ENCODE measurements at places on chromosomes 6 and 20. TPM values are rescaled to one million over a fixed set of nuclear protein-coding genes. Genes with fewer than 3 reads are reported as not detected.

GRCh38 chr20:61924858-61925554 lies 140.7 kb downstream of the TAF4 start:
- no peak for DNase-seq

GRCh38 chr20:49319208-49319809 lies 41.5 kb upstream of the ZNFX1 start:
- DNase-seq = no peak

DNA sequence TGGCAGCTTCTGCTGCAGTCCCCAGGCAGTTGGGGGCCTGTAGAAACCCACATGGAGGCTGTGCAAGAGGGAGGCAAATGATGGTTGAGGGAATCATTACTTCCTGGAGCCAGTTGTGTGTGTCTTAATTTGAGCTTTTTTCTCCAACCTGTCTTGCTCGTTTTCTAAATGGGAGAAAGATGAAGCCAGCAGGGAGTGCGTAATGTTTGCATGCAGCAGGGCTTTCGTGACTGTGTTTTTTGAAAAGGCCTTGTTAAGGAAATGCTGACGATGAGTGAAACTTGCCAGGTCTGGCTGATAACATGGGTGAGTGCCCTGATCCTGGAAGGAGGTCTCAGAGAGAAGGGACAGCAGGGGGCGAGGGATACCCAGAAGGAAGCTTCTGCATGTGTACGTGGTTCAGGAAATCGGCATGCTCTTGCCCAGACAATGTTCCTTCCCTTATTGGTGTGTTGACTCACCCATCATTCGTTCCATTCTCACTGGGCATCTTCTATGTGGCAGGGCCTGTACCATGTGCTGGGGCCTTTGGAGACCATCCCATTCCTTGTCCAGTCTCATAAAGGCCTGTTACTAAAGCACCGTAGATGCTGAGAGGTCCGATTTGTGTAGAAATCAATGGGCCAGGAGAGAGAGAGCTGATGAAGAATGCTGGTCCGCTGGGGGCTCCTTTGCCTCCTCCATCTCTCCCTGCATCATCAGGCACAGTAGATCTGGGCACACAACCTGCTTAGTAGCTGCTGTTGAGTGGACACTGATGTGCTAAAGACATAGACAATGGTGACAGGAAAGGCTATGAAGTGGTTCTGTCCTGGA lies 27.4 kb downstream of the GLP1R start:
- DNase-seq = no peak

DNA sequence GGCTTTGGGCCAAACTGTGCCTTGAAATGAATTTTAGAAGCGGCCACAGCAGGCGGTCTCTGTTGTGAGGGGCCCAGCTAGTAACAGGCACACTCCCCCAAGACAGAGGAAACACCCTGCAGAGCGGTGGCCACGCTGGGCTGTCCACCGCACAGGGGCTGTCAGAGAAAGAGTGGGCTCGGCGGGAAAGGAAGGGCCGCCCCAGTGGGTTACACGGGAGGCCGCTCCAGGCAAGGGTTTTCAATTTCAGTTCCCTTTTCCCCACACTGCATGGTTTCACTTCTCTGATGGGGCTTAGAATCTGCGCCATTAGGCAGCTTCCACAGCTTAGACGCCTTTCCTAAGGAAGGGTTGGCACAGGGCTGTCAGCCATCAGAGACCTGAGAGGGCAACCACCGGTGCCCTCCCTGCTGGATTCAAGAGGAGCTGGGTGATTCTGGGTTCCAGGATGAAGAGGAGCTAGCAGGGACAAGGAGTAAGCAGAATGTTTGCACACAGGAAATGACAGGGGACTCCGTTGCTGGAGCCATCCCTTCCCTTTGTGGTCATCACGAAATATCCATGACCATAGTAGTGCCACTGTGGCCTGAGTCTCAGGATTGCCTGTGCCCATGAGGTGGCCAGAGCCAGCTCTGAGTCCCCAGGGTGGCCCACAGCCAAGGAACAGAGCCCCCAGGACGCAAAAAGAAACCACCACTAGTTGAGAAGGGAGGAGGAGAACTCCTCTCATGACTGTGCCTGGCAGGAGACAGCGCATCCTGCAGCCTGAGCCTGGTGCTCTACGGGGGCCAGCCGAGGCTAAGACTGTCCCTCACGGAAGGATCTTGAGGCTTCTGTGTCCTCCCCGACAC lies 282.7 kb downstream of the NRN1 start:
- no peak for DNase-seq

The NMBR gene
- total RNA-seq = under 0.01 TPM

The ROS1 gene
- total RNA-seq = under 0.01 TPM

The USP49 gene
- 1.8 TPM for total RNA-seq

The CCN5 gene
- total RNA-seq = 21.1 TPM
